ENCODE measurements at places on chromosomes 13 and 19. TPM values are rescaled to one million over a fixed set of nuclear protein-coding genes. Genes with fewer than 3 reads are reported as not detected.

Gene SERPINE3
- total RNA-seq: not detected

Gene ATXN8OS
- total RNA-seq: not detected

Gene VSTM1
- not detected for total RNA-seq

Gene ZNF132
- not detected for total RNA-seq

Gene CLEC17A
- not detected for total RNA-seq
